ENCODE measurements at places on chromosomes 1 and 21. TPM values are rescaled to one million over a fixed set of nuclear protein-coding genes. Genes with fewer than 3 reads are reported as not detected.

TMPRSS15 gene
- polyA plus RNA-seq = not detected

AVPR1B gene
- polyA plus RNA-seq = not detected

TTLL7 gene
- polyA plus RNA-seq = 1.6 TPM

SIPA1L2 gene
- polyA plus RNA-seq = 11.2 TPM

CFHR3 gene
- not detected for polyA plus RNA-seq

CSRP1 gene
- 174 TPM for polyA plus RNA-seq

ZBTB8A gene
- 1.1 TPM for polyA plus RNA-seq

All from esophagus (tissue), 2 donors.